ENCODE measurements at places on chromosomes 2 and 18. TPM values are rescaled to one million over a fixed set of nuclear protein-coding genes. Genes with fewer than 3 reads are reported as not detected.

Gene SYT4
- total RNA-seq, result not detected

Gene HRH4
- total RNA-seq, result under 0.01 TPM

Gene RAD51AP2
- total RNA-seq, result not detected

Gene FN1
- 11,839 TPM for total RNA-seq

Gene CAPN14
- total RNA-seq, result 0.33 TPM

Data from smooth muscle cell of trachea (primary cell).